PC-9 (cell line): ENCODE measurements at places on chromosomes 4 and X. TPM values are rescaled to one million over a fixed set of nuclear protein-coding genes. Genes with fewer than 3 reads are reported as not detected.

- DNase-seq = no peak
Observed at GRCh38 chrX:67568769-67569168, 24.9 kb downstream of the AR start.

- no peak for DNase-seq
Observed at GRCh38 chr4:137635601-137636000, 103.3 kb upstream of the PCDH18 start.

GRCh38 chr4:128322986-128323385 is 35.4 kb upstream of the PGRMC2 start:
- peak; percentile 68 for DNase-seq

- no peak for DNase-seq
Observed at GRCh38 chrX:9867226-9867625, 81.0 kb downstream of the SHROOM2 start.

GRCh38 chrX:53246231-53246630 is 21.2 kb upstream of the KDM5C start:
- no peak for DNase-seq

- DNase-seq = no peak
Observed at GRCh38 chrX:79369871-79370270, 2.7 kb upstream of the ITM2A start.

DNA sequence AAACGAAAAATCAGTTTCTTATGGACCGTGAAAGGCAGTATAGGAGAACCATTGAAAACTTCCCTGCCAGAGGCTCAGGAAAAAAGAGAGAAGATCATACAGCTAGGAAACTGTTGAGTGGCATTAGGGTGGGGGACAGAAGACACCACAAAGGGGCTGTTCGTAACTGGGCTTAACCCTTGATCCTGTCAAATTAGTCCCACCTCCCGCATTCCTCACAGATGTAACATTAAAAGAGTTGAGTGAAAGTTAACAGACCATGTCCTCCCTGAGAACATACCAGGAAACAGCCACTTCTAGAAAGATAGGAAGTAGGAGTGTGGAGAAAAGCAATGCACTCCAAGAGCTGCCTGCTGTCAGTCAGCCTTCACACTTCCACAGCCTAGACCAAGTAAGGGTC is 8.7 kb downstream of the SHROOM4 start:
- DNase-seq = no peak

DNA sequence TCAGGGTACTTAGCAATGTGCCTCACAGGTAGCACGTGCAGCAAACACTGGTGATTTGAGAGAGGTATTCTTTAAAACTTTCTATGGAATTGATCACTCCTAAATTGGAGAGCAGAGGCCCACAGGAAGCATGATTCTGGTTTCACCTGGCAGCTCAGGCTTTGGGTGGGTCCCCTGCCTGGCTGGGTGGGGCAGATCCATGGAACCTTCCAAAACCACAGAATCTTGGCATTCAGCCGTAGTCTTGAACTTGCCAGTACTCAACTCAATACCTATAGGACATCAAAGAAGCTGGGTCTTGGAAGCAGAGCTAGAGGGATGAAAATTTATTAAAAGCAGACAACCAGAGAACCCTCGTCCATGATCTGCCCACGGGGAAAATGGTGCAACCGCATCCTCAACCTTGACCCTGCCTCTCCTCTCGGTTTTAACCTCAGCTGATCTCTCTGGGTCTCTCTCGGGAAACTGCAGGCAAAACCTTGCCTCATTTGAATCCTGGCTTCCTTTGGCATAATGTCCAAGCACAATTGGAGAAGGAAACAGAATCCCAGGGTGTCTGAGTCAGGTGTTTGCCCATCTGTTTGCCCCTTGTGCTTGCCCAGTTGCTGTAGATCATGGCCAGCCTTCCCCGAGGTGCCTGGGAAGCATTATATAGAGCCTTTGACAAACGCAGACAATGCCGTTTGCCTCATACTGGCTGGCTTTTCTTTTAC is 22.9 kb downstream of the OTOP1 start:
- no peak for DNase-seq

DNA sequence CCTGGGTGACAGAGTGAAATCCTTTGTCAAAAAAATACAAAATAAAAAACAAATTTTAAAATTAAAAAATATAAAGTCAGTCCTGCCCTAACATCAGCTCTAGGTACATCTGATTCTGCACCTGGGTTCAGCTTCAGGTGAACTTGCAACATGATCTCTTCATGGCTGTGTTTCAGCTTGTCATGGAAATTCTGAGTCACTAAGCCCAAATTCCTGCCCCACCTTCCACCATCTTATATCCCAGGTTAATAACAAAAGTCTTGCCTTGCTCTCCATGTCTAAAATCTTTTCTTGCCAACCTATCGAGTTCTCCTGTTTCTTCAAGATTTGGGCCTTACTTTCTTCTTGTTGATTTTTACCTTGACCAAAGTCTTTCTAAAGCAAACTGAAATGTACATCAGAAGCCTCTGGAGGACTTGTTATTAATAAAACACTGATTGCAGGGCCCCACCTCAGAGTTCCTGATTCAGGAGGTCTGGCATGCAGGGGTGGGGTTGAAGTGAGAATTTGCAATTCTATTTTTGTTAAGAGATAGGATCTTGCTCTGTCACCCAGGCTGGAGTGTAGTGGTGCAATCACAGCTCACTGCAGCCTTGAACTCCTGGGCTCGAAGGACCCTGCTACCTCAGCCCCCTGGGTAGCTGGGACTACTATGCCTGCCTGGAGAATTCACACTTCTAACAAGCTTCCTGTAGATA is 125.8 kb upstream of the VCX3A start:
- peak; percentile 47 for DNase-seq

DNA sequence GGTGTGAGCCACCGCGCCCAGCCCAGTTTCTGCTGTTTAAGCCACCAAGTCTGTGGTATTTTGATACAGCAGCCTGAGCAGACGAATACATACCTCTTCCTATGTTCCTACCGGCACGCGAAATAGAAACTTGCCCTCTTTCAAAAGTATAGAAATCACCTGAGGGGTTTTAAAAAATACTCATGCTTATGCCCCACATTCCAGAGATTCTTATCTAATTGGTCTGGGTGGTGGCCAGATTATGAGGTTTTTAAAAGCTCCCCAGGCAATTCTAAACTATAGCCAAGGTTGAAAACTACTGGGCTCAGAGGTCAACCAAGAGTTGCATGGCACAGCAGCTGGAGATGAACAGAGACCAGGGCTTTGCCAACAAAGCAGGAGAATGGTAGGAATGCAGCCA is 24.9 kb upstream of the HUWE1 start:
- peak; percentile 78 for DNase-seq

DNA sequence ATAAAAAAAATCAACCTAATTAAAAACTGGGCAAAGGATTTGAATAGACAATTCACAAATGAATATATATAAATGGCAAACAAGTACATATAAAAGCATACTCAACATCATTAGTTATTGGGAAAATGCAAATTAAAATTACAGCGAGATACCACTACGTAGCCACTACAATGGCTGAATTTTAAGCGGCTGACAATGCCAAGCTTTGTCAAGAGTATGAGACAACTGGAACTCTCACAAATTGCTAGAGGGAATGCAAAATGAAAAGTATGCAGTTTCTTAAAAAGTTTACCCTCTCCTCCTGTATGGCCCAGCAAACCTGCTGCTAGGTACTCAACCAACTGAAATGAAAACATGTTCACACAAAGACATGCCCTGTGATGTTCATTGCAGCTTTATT is 34.8 kb downstream of the ZFP42 start:
- DNase-seq = no peak

DNA sequence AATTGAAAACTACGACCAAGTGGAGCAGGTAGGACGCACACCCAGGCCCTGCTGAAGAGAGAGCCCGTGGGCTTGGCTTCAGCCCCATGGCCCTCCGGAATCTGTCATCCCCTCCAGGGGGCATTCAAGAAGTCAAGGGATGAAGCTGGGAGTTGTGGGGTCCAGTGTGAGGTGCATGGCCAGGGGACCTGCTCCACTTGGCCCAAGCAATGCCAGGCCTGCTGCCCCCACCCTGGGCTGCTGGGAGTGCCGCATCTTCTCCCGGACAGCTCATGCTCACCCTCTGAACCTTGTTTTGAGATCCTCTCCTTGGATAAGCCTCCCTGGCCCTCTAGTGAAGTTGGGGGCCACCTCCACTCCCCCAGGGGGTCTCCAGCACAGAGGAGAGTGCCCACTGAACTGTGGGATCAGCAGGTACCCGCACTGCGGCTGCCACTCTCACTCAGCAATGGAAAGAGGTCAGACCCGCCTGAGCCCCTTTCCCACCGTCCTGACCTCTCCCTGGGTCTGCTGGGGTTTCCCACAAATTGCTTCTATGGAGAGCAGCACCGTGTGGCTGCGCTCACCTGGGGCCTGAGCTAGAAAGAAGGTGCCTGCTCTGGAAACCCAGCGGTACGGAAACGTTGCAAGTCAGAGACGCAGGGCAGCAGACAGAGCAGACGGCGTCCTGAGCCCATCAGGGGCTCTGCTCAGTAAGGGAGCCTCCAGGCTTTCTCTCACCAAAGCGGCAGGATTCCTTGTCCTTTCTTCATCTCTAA is 5.0 kb upstream of the ABLIM2 start:
- no peak for DNase-seq

DNA sequence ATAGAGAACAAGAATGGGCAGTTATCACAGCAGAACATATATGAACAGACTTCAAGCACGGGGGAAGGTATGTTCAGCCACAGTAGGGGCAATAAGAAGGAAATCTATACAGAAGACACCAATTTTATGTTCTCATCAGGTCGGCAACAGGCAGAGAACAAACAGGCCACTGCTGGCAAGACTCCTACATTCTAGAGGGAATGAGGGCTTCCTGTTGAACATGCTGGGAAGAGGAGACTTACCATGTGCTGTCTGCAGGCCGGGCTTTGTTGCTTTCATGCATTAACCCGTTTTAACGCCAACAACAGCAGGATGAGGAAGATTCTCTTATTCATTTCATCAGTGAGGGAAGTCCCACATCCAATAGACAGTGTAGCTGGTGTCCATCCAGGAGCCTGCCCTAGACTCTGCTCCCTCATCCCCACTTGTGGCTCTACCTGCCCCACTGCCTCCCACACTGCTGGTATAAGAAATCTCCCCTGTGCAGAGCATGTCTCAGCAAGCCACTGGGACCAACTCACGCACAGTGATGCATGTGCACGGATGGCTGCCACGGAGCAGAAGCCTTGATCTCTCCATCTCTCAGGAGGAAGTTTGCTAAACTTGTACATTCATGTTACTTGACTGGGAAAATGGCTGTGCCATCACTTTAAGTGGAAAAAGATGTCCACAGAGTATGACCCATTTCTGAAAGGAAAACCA is 84.5 kb downstream of the ACOX3 start:
- peak; percentile 21 for DNase-seq

DNA sequence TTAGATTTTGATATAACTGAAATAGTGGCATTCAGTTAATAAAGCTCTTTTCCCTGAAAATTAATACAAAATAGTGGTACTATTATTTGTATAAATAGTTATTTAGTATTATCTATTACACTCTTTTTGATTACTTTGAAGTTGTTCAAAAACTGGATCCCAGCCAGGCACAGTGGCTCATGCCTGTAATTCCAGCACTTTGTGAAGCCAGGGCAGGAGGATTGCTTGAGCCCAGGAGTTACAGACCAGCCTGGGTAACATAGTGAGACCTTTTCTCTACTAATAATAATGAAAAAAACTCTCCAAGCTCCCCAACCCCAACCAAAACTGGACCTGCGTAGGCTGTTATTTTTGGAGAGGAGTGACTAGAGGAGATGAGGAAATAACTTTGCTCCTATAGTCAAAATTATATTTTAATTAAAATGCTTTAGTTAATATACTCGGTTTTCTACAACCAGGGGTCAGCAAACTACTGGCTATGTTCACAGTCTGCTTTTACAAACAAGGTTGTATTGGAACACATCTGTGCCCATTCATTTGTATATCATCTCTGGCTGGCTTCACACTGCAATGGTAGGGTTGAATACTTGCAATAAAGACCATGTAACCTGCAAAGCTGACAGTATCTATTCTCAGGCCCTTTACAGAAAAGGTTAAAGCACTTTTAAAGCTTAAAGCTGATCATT is 27.6 kb downstream of the GUCY1A1 start:
- no peak for DNase-seq

DNA sequence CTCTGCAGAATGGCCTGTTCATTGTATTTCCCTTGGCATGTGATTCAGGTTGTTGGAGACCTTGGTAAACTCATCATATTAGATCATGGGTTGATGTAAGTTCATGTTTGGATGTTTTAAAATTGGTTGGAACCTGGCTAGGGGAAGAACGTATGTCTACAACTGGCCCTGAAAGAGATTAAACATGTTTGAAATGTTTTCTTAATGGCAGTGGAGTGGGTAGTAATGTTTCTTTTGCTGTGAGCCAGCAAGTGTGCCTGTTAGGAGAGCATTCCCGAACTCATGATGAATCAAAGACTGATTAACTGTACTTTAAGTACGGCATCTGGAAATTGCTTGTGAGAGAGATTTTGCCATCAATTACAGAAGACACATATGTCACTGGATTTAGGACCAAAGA is 44.5 kb upstream of the SLC4A4 start:
- no peak for DNase-seq

- peak; percentile 78 for DNase-seq
Observed at GRCh38 chr4:7861440-7861881, 78.2 kb downstream of the AFAP1 start.

GRCh38 chr4:40978548-40978947 is 228.8 kb downstream of the NSUN7 start:
- DNase-seq = no peak

GRCh38 chrX:2462780-2463179 is 38.0 kb downstream of the DHRSX start:
- DNase-seq = no peak

GRCh38 chr4:174549721-174550120 is 27.4 kb upstream of the HPGD start:
- no peak for DNase-seq

- DNase-seq = no peak
Observed at GRCh38 chr4:108693819-108694218, 43.4 kb downstream of the OSTC start.

- no peak for DNase-seq
Observed at GRCh38 chr4:182711211-182711610, 206.0 kb downstream of the DCTD start.

DNA sequence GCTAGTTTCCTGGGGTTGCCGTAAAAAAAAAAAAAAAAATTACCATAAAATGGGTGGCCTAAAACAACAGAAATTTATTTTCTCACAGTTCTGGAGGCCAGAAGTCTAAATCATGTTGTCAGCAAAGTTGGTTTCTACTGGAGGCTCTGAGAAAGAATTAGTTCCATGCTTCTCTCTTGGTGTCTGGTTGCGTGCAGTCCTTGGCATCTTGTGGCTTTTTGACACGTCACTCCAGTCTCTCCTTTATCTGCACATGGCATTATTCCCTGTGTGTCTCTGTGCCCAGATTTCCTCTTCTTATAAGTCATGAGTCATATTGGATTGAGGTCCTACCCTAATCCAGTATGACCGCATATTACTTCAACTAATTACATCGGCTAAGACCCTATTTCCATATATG is 38.7 kb downstream of the SPATA4 start:
- no peak for DNase-seq

The APLN gene
- total RNA-seq = 0.13 TPM in 2 replicates

The TMEM129 gene
- total RNA-seq = 41.2 and 52.5 TPM in 2 replicates

The RGN gene
- total RNA-seq = 0.33 TPM in 1 of 2 replicates, not detected in the other

The XK gene
- 2.4 and 3.7 TPM in 2 replicates for total RNA-seq

The TAF9B gene
- total RNA-seq = 8.8 and 11.4 TPM in 2 replicates

The SRPK3 gene
- 0.40 and 0.46 TPM in 2 replicates for total RNA-seq

The RBMXL3 gene
- not detected in 2 replicates for total RNA-seq

The DMRTC1 gene
- total RNA-seq = not detected in 2 replicates

The F8A1 gene
- 12.1 and 19.6 TPM in 2 replicates for total RNA-seq

The AREG gene
- total RNA-seq = 4.5 and 6.4 TPM in 2 replicates
